Prostate gland (tissue), 2 donors: ENCODE measurements at places on chromosomes 2 and 18.

- peak; percentile 21 for DNase-seq
Observed at GRCh38 chr2:69742322-69742952, 503 bp downstream of the ANXA4 start.

GRCh38 chr2:175169191-175169590 is 1.2 kb upstream of the ATF2 start:
- DNase-seq = no peak

DNA sequence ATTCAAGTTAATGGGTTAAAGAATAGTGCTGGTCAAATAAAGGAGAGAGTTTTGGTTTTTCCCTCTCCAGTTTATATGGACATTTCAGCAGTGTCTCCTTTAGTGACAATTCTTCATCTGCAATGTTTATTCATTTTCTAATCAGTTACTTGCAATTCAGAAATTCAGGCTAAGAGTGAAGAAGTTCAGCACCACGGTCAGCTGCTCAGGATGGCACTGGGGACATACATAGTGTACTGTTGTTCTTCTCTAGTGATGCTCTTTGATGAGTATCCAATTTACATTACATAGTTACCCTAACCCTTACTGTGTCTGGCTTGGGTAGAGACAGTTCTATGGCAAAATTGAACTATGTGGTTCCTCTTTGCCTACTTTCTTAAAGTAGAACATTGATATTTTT is 412.7 kb downstream of the CNTNAP5 start:
- no peak for DNase-seq

- no peak for DNase-seq
Observed at GRCh38 chr2:191638079-191638801, 39.7 kb upstream of the NABP1 start.

- peak; percentile 39 for DNase-seq
Observed at GRCh38 chr2:156892467-156893281, 364.8 kb upstream of the GALNT5 start.

- peak; percentile 77 for DNase-seq
Observed at GRCh38 chr18:61551586-61551985, 218.4 kb downstream of the CDH20 start.

GRCh38 chr2:176085861-176086771 is 2.4 kb upstream of the EVX2 start:
- DNase-seq = no peak

GRCh38 chr2:128311755-128312341 is 6.8 kb downstream of the HS6ST1 start:
- DNase-seq = no peak

- no peak for DNase-seq
Observed at GRCh38 chr18:24300703-24301102, 96.9 kb downstream of the OSBPL1A start.

GRCh38 chr18:39909706-39910105 is 2045.3 kb upstream of the PIK3C3 start:
- DNase-seq = no peak

- no peak for DNase-seq
Observed at GRCh38 chr18:45852631-45853030, 27.2 kb downstream of the SIGLEC15 start.

GRCh38 chr18:75208155-75208835 is 644 bp downstream of the PTGR3 start:
- DNase-seq = peak; percentile 60

GRCh38 chr2:176891857-176892256 is 320.7 kb upstream of the HNRNPA3 start:
- DNase-seq = no peak

DNA sequence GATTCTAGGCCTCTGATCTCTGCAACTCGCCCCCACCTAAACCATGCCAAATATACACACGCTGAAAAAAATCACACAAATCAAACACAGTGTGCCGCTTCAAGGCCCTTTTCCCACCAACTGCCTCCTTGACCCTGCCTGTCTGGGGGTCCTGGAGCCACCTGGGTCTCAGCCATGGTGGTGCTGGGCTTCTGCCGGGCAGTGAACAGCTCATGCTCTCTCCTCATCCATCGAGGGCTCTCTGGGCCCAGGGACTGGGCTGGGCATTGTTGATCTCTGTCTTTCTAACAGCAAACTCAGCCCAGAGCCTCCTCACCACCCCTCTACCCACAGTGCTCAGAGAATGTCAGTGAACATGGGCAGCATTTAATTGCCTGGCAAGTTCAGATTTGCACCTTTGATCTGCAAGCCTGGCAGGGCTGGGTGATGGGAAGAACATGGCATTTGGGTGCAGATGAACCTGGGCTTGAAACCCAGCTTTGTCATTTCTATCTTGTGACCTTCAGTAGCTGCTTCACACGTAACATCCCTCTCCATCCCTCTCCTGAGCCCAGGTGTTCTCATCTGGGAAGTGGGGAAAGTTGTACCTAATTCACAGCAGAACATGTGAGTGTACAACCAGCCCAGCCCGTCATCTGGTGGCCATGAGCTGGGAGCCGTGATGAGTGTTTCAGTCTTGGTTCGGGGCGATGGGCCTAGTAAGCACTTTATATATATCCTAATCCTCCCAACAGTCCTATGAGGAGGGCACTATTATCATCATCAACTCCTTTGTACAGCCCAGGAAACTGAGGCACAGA is 46.1 kb downstream of the SDC1 start:
- no peak for DNase-seq

GRCh38 chr2:196249860-196250259 is 78.5 kb upstream of the STK17B start:
- DNase-seq = no peak

DNA sequence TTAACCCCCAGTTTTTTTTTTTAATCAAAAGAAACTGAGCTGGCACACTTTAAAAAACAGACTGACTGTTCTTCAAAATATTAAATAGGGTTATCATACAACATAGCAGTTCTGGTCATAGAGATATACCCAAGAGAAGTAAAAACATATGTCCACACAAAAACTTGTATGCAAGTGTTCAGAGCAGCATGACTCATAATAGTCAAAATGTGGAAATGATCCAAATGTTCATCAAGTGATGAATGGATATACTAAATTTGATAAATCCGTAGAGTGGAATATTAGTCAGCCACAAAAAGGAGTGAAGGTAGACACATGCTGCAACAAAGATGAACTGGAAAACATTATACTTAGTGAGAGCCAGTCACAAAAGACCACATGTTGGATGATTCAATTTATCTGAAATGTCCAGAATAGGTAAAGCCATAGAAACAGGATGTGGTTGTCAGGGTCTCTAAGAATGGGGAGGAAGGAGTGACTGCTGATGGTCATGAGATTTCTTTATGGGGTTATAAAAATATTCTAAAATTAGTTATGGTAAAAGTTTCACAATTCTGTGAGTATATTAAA is 5.1 kb downstream of the SMIM21 start:
- DNase-seq = no peak

DNA sequence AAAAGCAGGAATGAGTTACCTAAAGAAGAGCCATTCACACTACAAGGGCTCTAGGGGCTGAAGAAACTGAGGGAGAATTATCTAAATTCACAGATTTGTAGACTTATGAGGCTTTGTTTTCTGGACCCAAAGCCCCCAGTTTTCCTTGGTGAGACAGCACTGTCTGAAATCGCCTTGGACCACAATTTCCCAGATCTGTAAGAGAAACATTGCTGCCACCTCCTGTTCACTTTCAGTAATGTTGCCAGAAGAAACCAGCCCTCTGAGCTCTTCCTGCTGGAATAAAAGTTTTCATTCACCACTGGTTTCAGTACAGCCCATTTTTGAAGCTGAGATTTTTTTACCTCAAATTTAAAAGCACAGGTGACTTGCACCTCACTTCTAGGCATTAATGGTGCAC is 169.2 kb downstream of the CDH20 start:
- peak; percentile 43 for DNase-seq
